Stimulated activated CD8-positive, alpha-beta memory T cell treated with anti-CD3 and anti-CD28 coated beads, Interleukin-7, amount 100 ng/mL, for 1 hour (primary cell): ENCODE measurements at places on chromosomes 16 and 17.

GRCh38 chr17:71511266-71511995 is 609.4 kb upstream of the SOX9 start:
- no peak for DNase-seq

- DNase-seq = no peak
Measured at GRCh38 chr16:1963806-1964505, 670 bp downstream of the RPS2 start.

DNA sequence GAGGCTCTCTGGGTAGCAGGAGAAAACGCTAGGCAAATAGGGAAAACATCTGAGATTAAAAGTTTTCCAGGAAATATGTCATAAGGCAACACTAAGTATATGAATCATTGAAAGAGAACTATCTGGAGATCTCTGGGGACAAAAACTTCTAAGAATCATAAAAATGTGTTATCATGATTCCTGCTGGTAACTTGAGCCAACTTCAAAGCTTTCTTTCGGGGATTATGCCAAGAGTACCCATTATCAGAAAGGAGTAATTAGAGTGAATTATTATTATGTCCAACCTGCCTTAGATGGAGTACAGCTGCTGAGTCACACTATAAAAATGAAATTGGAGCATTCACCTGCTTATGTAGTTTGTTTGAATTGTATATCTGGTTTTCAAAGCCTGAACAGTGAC is 488.5 kb upstream of the SOX9 start:
- no peak for DNase-seq

DNA sequence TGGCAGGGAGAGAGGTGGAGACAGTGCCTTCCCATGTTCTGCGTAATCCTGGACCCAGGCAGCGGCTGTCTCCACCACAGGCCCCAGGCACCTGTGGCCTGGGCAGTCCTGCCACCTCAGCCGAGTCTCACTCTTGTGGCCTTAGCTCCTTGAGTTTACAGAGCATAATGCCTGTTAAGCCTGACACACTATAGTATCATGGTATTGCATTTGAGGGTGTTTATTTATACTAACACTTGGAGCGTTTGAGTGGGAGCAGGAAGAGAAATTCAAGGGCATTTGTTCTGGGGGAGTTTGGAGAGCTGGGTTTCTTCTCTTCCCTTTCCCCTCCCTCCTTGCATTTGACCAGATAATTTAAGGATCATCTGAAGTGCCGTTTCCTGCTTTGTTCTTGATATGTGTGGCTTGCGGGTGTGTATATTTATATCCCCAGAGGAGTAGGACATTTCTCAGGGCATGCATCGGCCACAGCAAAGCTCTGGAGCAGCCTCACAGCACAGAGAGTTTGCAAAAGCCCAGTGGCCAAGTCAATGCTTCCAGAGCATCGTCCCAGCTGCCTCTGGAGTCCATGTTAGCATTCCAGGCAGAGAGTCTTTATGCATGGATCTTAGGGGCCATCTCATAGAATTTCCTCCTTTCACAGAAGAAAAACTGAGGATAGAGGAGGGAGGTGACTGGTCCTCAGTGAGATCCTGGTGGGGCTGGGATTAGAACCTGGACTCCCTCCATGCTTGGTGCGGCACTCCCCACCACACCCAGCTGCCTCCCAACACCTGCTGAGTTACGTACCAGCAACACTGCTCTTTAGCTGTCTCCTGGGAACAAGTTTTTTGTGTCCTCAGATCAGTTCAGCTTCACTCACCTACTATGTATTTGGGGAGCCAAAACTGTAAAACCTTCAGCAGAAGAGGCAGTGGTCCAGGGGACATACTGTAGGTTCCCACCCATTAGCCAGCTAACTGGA is 222.8 kb downstream of the CCDC182 start:
- no peak for DNase-seq

GRCh38 chr16:67301080-67301782 is 21.9 kb downstream of the PLEKHG4 start:
- no peak for DNase-seq

GRCh38 chr17:75530837-75531720 is 5.6 kb downstream of the LLGL2 start:
- DNase-seq = no peak

DNA sequence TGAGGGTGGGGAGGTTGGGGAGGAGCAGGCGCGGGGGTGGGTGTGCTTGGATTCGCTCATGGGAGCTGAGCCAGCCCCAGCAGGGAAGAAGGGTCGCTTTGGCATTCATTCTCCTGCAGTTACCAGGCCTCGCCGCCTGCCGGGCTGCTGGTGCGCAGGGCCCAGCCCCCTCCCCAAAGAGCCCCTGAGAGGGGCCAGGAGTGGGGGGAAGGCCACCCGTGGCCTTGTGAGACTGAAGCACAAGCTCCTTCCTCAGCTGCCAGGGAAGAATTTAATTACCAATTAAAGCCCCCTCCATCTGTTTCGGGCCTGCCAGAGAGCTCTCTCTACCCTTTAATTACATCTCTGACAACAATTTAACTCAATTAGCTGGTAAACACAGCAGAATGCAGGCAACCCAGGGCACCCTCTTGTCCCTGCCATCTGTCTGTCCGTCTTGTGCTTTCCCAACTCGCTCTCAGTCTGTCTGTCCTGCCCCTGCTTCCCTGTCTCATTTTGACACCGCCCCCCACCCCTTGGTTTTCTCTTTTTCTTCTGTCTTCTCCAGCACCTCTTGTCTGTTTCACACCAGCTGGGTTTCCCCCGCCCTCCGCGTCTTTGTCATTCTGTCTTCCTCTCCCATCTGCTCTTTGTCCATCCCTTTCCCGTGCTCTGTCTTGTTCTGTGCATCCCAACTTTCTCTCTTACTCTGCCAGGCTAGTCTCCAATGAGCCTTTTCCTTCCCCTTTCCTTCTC is 32.7 kb downstream of the CDK5RAP3 start:
- DNase-seq = no peak

DNA sequence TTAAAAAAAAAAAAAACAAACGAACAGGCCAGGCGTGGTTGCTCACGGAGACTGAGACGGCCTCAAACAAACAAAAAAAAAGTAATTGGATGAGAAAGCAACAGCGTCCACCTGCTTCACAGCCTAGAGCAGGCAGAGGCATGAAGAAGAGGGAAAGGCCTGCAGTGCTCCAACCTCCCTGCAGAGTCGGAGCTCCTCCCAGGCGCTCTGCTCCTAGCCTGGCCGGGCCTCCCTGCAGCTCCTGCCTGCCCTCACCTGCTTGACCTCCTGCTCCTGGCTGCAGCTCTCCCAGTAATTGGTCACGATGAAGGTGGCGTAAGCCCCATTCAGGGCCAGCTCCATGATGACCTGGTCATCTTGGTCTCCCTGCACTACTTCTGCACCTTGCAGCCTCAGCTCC is 5.5 kb downstream of the NMRAL1 start:
- no peak for DNase-seq

GRCh38 chr16:78629173-78629572 is 529.7 kb downstream of the WWOX start:
- no peak for DNase-seq

DNA sequence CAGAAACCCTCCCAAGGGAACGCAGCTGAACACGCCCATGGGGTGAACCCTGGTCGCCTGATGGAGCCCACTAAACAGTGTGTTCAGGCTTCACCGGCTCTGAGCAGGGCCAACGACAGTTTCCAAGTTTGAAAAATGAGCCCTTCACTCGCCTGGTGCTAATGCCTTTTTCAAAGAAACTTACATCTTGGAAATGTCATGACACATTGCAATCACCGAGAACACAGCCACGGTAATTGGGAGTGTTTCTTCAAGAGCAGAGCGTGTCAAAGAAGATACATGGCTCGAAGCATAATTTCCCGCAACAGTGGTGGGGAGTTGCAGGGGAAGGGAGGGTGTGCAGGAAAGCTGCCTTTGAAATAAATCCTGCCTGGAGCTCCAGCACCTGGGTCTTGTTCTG is 463.2 kb downstream of the TMEM114 start:
- DNase-seq = no peak

GRCh38 chr16:81650982-81651562 is 128.0 kb upstream of the PLCG2 start:
- DNase-seq = no peak

GRCh38 chr17:41513168-41513547 is 5.5 kb downstream of the KRT15 start:
- no peak for DNase-seq

- DNase-seq = no peak
Measured at GRCh38 chr17:40287159-40287493, 553 bp upstream of the CDC6 start.

DNA sequence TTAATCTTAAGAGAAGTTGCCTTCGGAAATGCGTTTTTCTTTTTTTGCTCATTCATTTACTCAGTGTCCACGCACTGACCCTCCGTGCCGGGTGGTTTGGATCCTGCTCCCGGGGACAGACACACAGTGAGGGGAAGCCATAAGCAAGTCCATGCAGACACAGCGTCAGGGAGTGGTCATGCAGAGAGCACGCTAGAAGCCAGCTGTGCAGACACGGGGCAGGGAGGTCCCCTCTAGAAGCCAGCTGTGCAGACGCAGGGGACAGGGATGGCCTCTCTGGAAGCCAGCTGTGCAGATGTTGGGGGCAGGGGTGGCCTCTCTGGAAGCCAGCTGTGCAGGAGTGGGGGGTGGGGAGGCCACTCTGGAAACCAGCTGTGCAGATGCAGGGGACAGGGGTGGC is 4.8 kb downstream of the GAA start:
- no peak for DNase-seq

- DNase-seq = no peak
Measured at GRCh38 chr17:68840073-68840472, 115.1 kb downstream of the ABCA8 start.

GRCh38 chr17:1186923-1187771 is 7.4 kb upstream of the ABR start:
- DNase-seq = peak; percentile 49

DNA sequence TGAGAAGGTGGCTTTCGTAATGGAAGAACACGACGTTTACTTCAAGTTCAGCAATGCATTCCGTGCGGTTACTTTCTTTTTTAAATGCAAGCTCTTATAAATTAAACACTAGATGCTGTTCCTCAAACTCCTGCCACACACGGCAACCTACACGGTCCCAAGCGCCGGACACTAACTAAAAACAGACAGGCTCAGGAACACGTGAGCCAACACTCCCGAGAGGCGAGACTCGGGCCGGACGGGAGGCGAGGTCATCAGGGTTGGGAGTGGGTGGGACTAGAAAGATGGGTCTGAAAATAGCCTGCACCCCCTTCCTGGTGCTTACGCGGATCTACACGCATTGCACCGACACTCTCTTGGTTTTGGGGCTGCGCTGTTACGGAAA is 6.4 kb downstream of the CLCN7 start:
- no peak for DNase-seq

DNA sequence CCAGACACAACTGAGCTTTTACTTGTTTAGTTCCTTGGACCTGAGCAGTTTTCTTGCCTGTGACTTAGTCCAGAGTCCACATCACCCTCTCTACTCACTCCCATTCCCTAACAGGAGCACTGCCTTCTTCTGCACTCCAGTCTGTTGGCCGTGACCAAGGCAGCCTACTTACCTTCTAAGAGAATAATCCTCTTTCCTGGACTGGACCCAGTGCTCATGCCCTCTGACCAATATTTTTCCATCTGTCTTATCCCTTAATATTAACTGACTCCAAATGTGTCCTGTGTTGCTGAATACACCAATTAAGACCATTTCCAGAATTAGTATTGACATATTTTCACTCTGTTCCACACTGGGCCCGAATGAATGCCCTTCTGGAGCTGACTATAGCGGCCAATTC is 681.0 kb upstream of the KIF2B start:
- no peak for DNase-seq

DNA sequence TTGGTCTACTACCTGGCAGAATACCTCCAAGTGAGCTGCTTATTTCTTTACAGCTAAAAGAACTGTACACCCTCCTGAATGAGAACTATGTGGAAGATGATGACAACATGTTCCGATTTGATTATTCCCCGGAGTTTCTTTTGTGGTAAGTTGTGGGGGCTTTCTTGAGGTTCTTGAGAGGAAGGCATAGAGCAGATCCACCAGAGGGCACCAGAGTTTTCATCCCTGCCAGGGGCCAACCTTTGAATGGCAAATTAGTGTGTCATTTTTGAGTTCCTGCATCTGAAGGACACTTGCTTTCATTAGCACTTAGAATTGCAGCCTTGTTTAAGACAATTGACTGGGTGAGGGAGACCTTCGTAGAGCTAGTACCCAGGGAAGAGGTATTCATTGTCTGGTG is 35.0 kb downstream of the NMT1 start:
- DNase-seq = no peak

- DNase-seq = no peak
Measured at GRCh38 chr17:28385037-28385400, 13.5 kb downstream of the SARM1 start.
